CD4-positive, alpha-beta memory T cell (primary cell): ENCODE measurements at places on chromosomes 1 and 21. TPM values are rescaled to one million over a fixed set of nuclear protein-coding genes. Genes with fewer than 3 reads are reported as not detected.
A peak's percentile ranks its signal among the peaks of the same experiment; 100 is the strongest.

TRIM17 gene
- 0.69 TPM for total RNA-seq

- no peak for DNase-seq
Observed at GRCh38 chr1:31159323-31159722, 80.4 kb downstream of the NKAIN1 start.

C1QTNF12 gene
- total RNA-seq, result 3.3 TPM

CAMK1G gene
- not detected for total RNA-seq

GRCh38 chr1:201112173-201112731, at the start of gene CACNA1S:
Gene CACNA1S (minus strand): TSS chr1:201112426. CDS start chr1:201112339, 87 bp downstream.
- no peak for DNase-seq

IFI44L gene
- total RNA-seq, result 5.3 TPM

DNA sequence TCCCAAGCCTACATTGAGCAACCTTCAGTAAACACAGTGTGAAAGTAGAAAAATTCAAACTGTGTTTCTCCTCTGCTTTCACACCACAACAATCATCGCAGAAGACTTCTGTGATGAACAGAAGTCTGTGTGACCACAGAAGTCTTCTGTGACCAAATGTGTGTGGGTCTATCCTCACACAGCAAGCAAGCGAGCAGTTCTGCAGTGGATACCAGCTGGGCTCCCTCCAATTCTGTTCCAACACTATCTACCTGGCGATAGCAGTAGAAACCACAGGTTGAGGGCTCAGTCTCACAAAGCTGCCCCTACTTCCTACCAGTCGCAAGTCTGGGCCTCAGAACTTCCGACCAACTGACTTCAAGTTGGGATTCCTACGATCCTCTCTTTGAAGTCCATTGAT, 21.0 kb upstream of the RAP1A start:
- no peak for DNase-seq

NR1I3 gene
- total RNA-seq, result not detected

DNA sequence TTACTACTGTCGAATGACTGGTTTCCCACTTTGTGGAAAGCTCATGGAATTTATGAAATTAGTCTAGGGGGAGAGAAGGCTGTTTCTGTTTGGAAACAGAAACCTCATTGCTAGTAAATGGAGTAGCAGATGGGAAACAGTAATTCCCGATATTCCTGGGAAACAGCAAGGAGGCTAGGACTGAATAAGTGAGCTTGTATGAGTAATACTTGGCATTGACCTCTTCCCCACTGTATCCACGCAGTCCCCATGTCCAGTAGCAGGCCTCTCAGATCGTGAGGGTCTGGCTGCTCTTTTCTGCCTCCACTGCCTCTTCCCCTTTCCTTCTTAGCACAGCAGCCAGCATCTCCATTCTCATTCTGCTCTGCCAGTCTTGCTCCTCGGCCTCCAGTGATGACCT, 75.5 kb downstream of the PRDM2 start:
- no peak for DNase-seq

DNA sequence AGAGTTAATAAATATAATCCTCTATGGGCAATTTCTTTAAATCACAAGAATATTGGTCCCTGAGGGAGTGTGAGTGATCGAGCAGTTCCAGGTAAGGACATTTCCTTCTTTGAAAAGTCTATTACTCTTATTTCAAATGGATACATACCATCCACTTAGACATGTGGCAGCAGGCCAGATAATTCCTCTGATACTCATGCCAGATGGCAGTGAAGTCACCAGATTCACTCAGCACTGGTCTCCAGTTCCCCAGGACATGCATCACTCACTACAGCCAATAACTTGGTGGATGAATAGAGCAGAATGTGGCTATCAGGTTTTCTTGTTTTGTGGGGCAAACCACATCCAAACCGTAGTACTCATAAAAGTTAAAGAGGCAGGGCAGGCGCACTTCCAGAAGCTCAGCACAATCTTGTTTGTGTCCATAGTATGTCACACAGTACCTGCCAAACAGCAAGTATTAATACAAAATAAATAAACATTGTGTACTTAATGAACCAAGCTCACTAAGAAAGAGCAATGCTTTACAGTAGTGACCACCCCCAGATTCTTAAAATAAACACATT, 74.2 kb upstream of the CD53 start:
- no peak for DNase-seq

GRCh38 chr21:38351961-38352521, 95.2 kb downstream of the KCNJ15 start:
- DNase-seq, result no peak

GRCh38 chr1:166827426-166827825, 11.8 kb upstream of the POGK start:
- no peak for DNase-seq

DNA sequence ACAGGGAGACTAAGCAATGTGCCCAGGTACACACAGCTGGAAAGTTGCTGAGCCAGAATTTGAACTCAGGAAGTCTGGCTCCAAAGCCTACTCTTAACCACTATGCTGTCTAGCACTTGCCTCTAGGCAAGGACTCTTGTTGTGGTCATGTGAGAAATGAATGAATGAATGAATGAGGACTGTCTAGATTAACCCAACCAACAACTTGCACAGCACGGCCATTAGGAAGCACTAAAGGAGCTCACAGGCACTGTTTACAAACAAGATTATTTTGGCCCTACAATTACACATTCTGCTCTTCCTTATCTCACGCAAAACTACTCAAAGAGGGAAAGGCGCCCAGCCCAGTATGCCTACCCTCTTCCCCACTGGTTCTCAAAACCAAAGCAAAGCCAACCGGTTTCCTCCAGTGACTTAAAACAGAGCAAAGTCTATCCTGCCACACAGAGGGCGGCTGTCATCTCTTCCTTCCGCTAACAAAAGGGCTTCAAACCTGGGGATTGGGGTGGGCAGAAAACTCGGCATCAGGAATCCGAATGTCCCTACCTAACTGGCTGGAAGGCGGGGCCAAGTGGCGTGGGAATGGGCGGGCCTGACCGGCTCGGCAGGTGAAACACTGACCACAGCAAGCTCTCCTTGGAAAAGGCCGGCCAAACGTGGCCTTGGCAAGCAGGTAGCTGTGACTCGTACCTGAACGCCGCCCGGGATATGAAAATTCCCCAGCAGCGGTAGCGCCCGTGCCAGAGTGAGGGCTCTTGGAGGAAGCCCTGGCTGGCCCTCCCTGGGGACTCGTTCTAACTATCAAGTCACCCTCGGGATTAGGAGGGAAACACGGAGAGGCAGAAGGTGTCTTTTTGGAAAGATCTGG, 948 bp downstream of the STK40 start:
- DNase-seq, result peak; percentile 49

GRCh38 chr1:210332719-210333398, 4.2 kb downstream of the HHAT start:
- peak; percentile 81 for DNase-seq

DNA sequence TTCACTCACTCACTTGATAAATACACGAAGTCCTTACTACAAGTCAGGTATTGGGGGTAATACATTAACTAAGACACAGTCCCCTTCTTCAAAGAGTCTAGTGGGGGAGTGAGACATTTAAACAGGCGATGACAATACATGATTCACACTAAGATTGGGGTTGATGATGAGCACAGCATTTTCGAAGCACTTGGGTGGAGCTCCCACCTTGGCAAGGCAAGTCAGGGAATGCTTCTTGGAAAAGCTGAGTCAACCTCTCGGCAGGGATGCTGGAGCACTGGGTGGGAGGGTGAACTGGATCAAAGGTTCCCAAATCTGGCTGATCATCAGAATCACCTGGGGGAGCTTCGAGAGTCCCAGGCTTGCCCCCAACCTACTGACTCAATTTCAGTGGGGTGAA, 57.9 kb upstream of the ENAH start:
- DNase-seq, result no peak

DNA sequence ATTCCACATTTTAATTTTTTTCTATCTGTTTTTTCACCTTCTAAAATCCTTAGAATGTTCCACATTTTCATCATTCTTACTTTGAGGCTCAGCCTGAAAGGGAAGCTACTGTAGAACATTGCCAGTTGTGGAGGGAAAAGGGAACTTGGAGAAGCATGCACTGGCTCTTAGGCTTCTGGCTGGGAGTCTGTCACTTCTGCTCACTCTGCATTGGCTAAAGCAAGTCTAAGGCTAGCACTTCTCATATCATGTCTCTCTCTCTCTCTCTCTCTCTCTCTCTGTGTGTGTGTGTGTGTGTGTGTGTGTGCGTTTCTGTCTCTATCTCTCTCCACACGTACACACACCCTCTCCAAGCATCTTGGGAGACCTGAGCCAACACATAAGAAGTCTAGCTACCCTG, 49.6 kb upstream of the ADAR start:
- DNase-seq, result no peak

- no peak for DNase-seq
Observed at GRCh38 chr1:84583648-84584047, 9.4 kb upstream of the CTBS start.

FCGR3A gene
- total RNA-seq, result 0.81 TPM

- DNase-seq, result no peak
Observed at GRCh38 chr21:17250778-17251241, 262.0 kb upstream of the CXADR start.

FALEC gene
- 0.64 TPM for total RNA-seq

NCAM2 gene
- not detected for total RNA-seq
